ENCODE measurements at places on chromosomes 12 and 14. TPM values are rescaled to one million over a fixed set of nuclear protein-coding genes. Genes with fewer than 3 reads are reported as not detected.
A peak's percentile ranks its signal among the peaks of the same experiment; 100 is the strongest.

DNA sequence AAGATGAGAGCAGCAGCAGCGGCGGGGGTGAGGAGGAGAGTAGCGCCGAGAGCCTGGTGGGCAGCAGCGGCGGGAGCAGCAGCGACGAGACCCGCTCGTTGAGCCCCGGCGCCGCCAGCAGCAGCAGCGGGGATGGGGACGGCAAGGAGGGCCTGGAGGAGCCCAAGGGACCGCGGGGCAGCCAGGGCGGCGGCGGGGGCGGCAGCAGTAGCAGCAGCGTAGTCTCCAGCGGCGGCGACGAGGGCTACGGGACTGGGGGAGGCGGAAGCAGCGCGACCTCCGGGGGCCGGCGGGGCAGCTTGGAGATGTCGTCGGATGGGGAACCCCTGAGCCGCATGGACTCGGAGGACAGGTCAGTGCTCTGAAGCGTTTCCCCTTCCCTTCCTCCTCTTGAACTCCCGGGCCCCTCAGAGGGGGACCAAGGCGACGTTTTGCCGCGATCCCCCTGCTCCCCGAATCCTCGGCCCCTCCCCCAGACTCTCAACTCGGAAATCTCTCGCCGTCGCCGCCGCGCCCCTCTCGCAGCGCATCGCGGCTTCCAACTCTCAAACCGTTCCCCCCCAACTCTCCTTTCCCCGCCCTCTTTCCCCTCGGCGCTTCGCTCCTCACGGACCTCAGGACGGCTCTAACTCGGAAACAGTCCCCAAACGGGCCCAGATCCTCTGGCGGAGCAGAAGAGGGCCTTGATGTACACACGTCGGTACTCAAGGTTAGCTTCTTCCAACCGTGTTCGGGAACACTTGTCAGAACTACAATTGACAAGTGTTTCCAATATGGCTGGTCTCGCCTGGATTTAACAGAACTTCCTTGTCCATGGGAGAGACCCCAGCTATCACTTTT is 947 bp downstream of the AEBP2 start:
- peaks cover 2% of the 10 kb centered on the region for H3K27me3 ChIP-seq
- peaks cover 59% of the 10 kb centered on the region for H3K4me1 ChIP-seq
- peak overlapping the region; percentile 98 for H3K4me3 ChIP-seq
- H3K36me3 ChIP-seq, result peaks cover 25% of the 10 kb centered on the region
- peak; percentile 50 for DNase-seq
- H3K27ac ChIP-seq, result peak overlapping the region; percentile 99

ESYT1 gene
- 159 TPM for total RNA-seq

GRCh38 chr12:120006258-120006975 is 17.4 kb downstream of the BICDL1 start:
- H3K4me3 ChIP-seq, result peak overlapping the region; percentile 66
- DNase-seq, result peak; percentile 42
- H3K27me3 ChIP-seq, result no peaks in the 10 kb centered on the region
- H3K36me3 ChIP-seq, result peaks cover 49% of the 10 kb centered on the region
- H3K27ac ChIP-seq, result peak overlapping the region; percentile 99

DNA sequence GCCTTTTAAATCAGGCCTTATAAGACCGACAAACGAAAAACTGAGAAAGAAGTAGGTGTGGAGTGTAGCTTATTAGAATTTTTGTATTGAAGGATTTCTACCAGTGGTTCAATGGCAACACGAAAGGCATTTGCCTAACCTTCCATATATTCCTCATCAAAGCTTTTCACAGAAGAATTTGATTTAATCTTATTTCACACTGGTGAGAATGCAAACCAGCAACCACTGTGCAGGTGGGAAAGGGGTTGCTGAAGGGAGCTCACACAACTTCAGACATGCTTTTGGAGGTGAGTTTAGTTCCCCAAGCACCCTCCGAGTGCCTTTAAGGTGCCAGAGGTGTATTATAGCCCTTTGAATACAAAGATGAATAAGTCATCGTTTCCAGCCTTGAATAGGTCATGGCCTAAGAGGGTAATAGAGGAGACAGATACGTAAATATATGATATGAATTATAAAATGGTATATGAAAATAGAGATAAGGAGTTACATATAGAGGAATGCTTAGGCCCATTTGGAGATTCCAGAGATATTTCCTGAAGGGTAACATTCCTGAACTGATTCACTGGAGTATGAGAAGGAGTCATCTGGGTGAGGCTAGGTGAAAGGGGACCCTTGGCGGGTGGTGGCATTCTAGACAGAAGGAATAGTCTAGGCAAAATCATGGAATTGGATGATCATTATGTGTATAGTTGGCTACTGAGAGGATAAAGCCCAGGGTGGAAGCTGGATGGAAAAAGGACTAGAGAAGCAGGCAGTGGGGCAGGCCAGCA is 6.4 kb downstream of the ERP27 start:
- no peaks in the 10 kb centered on the region for H3K27me3 ChIP-seq
- H3K4me1 ChIP-seq, result no peaks in the 10 kb centered on the region
- peaks cover 44% of the 10 kb centered on the region for H3K36me3 ChIP-seq
- no peak for DNase-seq
- H3K27ac ChIP-seq, result no peak overlapping the region
- no peak overlapping the region for H3K4me3 ChIP-seq

DNA sequence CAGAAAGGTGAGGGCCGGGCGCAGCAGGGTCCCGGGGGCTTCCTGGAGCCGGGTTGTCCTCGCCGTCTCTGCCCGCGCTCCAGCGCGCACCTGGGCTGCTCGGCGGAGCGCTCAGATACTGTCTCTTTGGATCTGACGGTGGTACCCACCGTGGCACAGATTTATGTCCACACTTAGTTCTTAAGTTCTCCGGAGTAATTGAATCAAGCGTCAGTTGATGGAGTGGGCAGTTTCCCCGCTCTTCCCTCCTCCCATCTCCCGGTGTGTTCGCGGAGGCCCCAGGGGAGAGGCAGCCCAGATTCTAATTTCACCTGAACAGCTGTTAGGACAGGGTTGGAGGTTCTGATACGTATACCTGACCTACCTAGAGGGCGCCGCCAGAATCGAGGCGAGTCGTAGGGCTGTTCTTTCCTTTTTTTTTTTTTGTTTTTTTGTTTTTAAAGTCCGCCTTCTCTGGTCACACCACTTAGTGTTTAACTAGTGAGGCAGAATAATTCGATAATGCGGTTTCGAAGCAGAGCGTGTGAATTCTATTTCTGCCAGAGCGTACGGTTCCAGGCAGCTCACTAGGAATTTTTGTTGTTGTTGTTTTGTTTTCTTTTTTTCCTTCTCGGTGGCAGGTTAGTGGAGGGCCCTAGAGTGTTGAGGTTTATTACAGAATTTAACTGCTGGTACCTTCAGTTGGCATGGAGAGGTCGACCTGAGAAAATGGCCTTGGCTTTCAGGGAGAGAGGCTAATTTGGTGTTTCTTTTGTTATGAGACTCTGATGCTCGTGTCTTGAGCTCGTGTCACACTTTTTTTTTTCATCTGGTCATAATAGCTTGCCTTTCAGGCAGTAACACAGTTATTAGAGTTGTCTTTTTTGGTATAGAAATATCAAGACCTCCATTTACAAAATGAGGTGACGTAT is 22.3 kb upstream of the GNS start:
- H3K27ac ChIP-seq, result peak overlapping the region; percentile 32
- H3K4me1 ChIP-seq, result peaks cover 9% of the 10 kb centered on the region
- peaks cover 4% of the 10 kb centered on the region for H3K36me3 ChIP-seq

DNA sequence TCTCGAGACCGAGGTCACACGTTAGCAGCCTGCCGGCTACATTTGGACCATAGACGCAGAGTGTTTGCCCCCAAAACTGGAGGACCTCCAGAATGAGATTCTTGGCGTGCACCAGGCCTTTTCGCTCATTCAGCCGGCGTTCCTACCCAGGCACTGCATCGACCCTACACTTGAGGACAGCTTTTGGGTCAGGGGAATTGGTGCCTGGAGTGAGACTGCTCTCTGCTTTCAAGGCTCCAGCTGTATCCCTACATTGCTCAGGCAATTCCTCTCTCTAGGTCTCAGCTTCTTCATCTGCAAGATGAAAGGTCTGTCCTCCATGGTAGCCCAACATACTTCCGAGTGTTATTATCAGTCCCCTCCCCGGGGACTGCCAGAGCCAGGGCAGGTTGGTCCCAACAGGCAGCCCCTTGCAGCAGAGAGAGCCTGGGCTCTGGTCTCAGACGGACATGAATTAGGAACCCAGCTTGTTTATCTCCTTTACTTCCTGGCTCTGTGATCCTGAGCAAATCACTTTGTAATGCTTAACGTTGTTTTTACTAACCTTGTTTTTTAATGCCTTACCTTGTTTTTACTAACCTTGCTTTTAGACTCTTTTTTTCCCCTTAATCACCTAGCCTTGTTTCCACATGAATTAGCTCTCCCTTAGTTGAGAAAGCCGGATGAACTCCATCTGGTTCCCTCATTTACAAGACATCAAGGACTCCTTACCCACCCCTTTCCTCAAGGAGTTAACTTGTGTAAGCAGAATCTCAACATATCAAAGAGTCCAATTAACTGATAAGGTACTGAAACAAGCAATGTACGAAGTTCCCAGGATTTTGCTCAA is 892 bp downstream of the TCHP start:
- H3K27ac ChIP-seq, result peak overlapping the region; percentile 91
- H3K36me3 ChIP-seq, result peaks cover 22% of the 10 kb centered on the region
- H3K4me1 ChIP-seq, result peaks cover 19% of the 10 kb centered on the region
- H3K4me3 ChIP-seq, result peak overlapping the region; percentile 95

RD3L gene
- not detected for total RNA-seq

RNF41 gene
- total RNA-seq, result 46.9 TPM
